Panc1 (cell line): ENCODE measurements at places on chromosomes 11 and 22.

- no peaks in the 10 kb centered on the region for H3K36me3 ChIP-seq
- no peak for DNase-seq
- no peak overlapping the region for H3K4me3 ChIP-seq
- H3K4me1 ChIP-seq, result peaks cover 7% of the 10 kb centered on the region; the same call in 1 of the 2 replicates
These were observed 10.4 kb upstream of the MRGPRD start for GRCh38 chr11:68990995-68991780.

DNA sequence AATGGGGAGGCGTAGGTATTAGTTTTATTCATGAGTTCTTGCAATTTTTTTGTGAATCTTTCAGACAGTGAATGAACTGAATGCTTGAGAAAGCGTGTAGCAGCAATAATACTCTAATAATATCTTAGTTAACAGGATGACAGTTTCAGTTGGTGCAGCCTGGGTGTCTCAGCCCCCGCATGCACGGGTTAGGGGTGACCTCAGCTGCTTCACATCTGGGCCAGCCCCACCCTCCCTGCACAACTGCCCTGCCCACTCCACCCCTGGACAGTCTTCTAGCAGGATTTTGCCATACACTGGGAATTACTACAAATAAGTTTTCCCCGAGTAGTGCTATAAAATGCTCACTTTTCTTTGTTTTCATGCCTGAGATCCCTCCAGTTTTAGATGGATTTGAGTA is 83.2 kb downstream of the ST3GAL4 start:
- DNase-seq, result no peak
- H3K27ac ChIP-seq, result no peak overlapping the region
- H3K27me3 ChIP-seq, result no peaks in the 10 kb centered on the region
- H3K4me1 ChIP-seq, result peaks cover 8% of the 10 kb centered on the region; the same call in 1 of the 2 replicates
- no peak overlapping the region for H3K4me3 ChIP-seq

DNA sequence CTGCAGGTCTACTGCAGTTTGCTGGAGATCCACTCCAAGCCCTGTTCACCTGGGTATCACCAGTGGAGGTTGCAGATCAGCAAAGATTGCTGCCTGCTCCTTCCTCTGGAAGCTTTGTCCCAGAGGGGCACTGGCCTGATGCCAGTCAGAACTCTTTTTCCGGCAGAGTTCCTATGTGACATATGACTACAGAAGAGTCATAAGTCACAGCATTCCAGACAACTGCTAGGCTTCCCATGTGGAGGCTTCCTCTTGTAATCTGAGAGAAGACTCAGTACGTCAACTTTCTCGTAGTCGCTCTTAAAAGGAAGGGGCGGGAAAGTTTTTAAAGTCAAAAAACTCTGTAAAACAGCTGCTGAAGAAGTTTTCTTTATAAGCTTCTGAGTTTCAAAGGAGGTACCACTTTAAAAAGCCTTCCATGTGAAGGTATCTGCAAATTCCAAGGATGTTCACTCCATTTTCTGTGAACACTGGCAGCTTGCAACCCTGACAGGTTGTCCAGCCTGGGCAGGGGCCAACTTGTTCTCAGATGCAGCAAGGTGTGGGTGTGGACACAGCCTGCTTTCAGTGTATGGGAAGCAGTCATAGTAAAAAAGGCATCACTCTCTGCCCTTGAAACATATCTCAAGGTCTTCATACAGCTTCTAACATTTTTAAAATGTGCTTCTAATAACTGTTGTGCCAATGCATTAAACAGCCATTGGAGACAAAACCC is 97.8 kb downstream of the ME3 start:
- H3K4me1 ChIP-seq, result peaks cover 48% of the 10 kb centered on the region
- H3K27me3 ChIP-seq, result no peaks in the 10 kb centered on the region
- H3K27ac ChIP-seq, result no peak overlapping the region
- H3K4me3 ChIP-seq, result no peak overlapping the region
- no peaks in the 10 kb centered on the region for H3K36me3 ChIP-seq

GRCh38 chr11:11776714-11777113 is 65.1 kb upstream of the USP47 start:
- H3K36me3 ChIP-seq, result no peaks in the 10 kb centered on the region
- H3K4me1 ChIP-seq, result no peaks in the 10 kb centered on the region
- no peak overlapping the region for H3K4me3 ChIP-seq

- H3K27me3 ChIP-seq, result no peaks in the 10 kb centered on the region; the same call in 1 of the 2 replicates
- no peak for DNase-seq
- no peak overlapping the region for H3K27ac ChIP-seq
- no peaks in the 10 kb centered on the region for H3K4me1 ChIP-seq
- H3K4me3 ChIP-seq, result no peak overlapping the region
These were observed 12.6 kb upstream of the PICALM start for GRCh38 chr11:86081455-86081854.

- H3K36me3 ChIP-seq, result no peaks in the 10 kb centered on the region
- no peaks in the 10 kb centered on the region for H3K4me1 ChIP-seq
- H3K4me3 ChIP-seq, result no peak overlapping the region
- peaks cover 13% of the 10 kb centered on the region; the same call in 1 of the 2 replicates for H3K27me3 ChIP-seq
- no peak overlapping the region for H3K27ac ChIP-seq
These were observed 23.9 kb downstream of the IL10RA start for GRCh38 chr11:118009864-118010737.

- H3K27me3 ChIP-seq, result peaks cover 23% of the 10 kb centered on the region
- peaks cover 7% of the 10 kb centered on the region; the same call in 1 of the 2 replicates for H3K4me1 ChIP-seq
- peak overlapping the region; percentile 38 for H3K4me3 ChIP-seq
- H3K36me3 ChIP-seq, result no peaks in the 10 kb centered on the region
- H3K27ac ChIP-seq, result no peak overlapping the region
- no peak for DNase-seq
These were observed 938 bp downstream of the LAYN start for GRCh38 chr11:111541254-111542061.

DNA sequence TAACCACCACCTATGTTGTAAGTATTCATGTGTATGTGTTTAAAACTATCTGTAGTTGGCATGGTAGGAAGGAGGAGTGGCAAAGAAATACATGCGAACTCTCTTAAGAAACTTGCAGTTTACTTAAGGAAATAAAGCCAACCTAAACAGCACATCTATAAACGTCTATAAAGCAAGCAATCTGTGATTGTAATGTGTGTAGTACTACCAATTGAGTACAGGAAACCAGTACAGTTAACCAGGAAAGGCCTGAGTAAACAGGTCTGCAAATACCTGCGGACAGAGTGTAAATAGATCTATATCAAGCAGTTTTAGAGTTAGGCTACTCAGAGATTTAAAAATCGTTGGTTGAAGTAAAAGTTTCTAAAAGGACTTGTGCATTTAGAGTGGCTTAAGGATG is 59.5 kb upstream of the AMOTL1 start:
- no peak for DNase-seq
- H3K4me1 ChIP-seq, result peaks cover 4% of the 10 kb centered on the region; the same call in 1 of the 2 replicates
- no peak overlapping the region for H3K27ac ChIP-seq
- H3K27me3 ChIP-seq, result no peaks in the 10 kb centered on the region
- no peak overlapping the region for H3K4me3 ChIP-seq
- H3K36me3 ChIP-seq, result no peaks in the 10 kb centered on the region

DNA sequence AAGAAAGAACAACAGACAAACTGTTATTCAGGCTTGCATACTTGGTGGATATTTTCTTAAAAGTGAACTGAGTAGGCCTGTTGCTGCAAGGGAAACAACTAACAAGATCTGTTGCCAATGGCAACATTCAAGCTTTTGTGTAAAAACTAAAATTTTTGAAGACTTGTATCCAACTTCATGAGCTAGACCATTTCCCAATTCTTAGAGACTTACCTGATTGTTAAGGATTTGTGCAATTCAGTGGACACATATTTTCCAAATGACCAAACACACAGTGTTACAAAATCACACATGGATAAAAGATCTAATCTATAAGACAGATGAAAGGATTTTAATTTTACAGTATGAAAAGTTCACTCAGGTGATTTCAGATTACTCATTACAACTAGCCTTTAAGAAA is 564.1 kb downstream of the CNTN5 start:
- H3K27ac ChIP-seq, result no peak overlapping the region
- no peak for DNase-seq
- H3K4me3 ChIP-seq, result no peak overlapping the region
- no peaks in the 10 kb centered on the region for H3K4me1 ChIP-seq

DNA sequence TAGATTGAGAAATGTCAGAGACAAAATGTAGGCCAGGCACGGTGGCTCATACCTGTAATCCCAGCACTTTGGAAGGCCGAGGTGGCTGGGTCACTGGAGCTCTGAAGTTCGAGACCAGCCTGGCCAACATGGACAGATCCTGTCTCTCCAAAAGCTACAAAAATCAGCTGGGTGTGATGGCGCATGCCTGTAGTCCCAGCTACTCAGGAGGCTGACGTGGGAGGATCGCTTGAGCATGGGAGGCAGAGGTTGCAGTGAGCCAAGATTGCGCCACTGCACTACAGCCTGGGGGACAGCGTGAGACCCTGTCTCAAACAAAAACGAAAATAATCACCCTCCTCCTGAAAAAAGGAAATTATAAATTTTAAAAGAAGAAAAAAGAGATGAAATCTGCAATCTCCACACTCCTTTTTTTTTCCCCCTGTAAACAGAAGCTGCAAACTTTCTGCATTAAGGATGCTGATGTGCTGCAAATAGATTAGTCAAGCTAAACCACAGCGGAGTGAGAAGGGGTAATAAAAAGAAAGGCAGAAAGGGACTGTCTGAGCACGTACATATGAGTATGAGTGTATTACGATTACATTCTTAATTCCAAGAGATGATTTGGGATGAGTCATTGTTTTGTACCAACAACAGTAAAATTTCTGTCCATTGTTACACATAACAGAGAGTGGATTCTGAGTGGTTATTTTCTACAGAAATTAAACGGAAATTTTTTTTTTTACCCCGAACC is 87.3 kb downstream of the SIK3 start:
- H3K4me3 ChIP-seq, result no peak overlapping the region
- H3K27ac ChIP-seq, result no peak overlapping the region; the same call in 1 of the 2 replicates
- DNase-seq, result peak; percentile 78
- no peaks in the 10 kb centered on the region for H3K36me3 ChIP-seq
- H3K27me3 ChIP-seq, result no peaks in the 10 kb centered on the region
- H3K4me1 ChIP-seq, result peaks cover 17% of the 10 kb centered on the region; the same call in 1 of the 2 replicates

DNA sequence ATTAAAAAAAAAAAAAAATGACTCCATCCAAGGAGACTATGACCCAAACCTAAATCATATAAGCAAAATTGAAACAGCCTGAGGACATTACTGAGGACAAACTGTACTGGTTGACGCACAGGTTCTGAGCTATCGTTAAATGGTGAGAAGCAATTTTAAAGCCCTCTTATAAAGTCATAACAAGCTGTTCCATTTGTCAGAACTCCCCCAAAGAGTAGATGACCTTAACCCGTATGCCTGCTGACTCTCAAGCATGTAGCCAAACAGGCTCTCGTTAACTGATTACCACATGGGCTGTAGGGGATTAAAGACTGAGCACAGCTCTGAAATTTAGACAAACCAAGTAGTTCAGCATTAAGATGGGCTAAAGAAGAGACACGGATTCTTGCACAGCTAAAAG is 2.2 kb downstream of the CRYAB start:
- no peaks in the 10 kb centered on the region for H3K36me3 ChIP-seq
- peaks cover 8% of the 10 kb centered on the region for H3K4me1 ChIP-seq
- no peak for DNase-seq
- H3K4me3 ChIP-seq, result no peak overlapping the region

DNA sequence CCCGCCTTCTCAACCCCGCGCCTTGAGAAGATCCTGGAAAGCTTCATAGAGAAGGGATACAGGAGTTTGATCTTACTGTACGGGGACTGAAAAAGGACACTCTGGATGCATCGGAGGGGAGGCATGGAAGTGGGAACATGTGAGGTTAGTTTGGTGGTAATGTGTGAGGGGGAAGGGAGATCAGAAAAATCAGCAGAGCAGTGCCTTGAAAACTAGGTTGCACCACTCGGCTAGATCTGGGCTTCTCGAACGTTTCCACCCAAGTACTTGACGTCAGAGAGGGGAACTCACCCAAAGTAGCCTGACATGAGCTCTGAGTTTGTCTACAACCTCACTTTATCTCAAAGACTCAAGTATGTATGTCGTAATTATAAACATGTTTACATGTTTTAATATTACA is 14.5 kb downstream of the USP35 start:
- no peak for DNase-seq
- H3K27me3 ChIP-seq, result no peaks in the 10 kb centered on the region
- no peak overlapping the region for H3K4me3 ChIP-seq
- no peaks in the 10 kb centered on the region for H3K4me1 ChIP-seq
- H3K27ac ChIP-seq, result no peak overlapping the region
- no peaks in the 10 kb centered on the region for H3K36me3 ChIP-seq

- no peaks in the 10 kb centered on the region for H3K36me3 ChIP-seq
- H3K4me1 ChIP-seq, result no peaks in the 10 kb centered on the region
- H3K27ac ChIP-seq, result no peak overlapping the region
- no peak overlapping the region for H3K4me3 ChIP-seq
These were observed 249.0 kb downstream of the DYNC2H1 start for GRCh38 chr11:103358251-103358650.

- peaks cover 3% of the 10 kb centered on the region; the same call in 1 of the 2 replicates for H3K27me3 ChIP-seq
- H3K4me3 ChIP-seq, result no peak overlapping the region
- DNase-seq, result no peak
- no peaks in the 10 kb centered on the region for H3K36me3 ChIP-seq
- H3K4me1 ChIP-seq, result no peaks in the 10 kb centered on the region
- H3K27ac ChIP-seq, result no peak overlapping the region
These were observed 31.4 kb upstream of the ANO5 start for GRCh38 chr11:22161489-22161888.

- H3K4me1 ChIP-seq, result no peaks in the 10 kb centered on the region; the same call in 1 of the 2 replicates
- DNase-seq, result no peak
- H3K4me3 ChIP-seq, result no peak within 1 kb of the TSS
- peaks cover 20% of the 10 kb centered on the region for H3K36me3 ChIP-seq
These were observed at the start of gene FERMT3 for GRCh38 chr11:64206457-64207255. Gene FERMT3 (plus strand): TSS chr11:64206721. CDS start chr11:64207365, 644 bp downstream.

GRCh38 chr11:78345450-78345849 is 72.2 kb downstream of the GAB2 start:
- no peak overlapping the region for H3K4me3 ChIP-seq
- H3K4me1 ChIP-seq, result peaks cover 7% of the 10 kb centered on the region; the same call in 1 of the 2 replicates
- no peaks in the 10 kb centered on the region for H3K36me3 ChIP-seq
- no peaks in the 10 kb centered on the region for H3K27me3 ChIP-seq
- no peak for DNase-seq

GRCh38 chr11:17631702-17632365 is 84.8 kb downstream of the OTOG start:
- H3K4me1 ChIP-seq, result no peaks in the 10 kb centered on the region
- DNase-seq, result no peak
- H3K27ac ChIP-seq, result no peak overlapping the region
- peaks cover 5% of the 10 kb centered on the region for H3K27me3 ChIP-seq
- no peaks in the 10 kb centered on the region; the same call in 1 of the 2 replicates for H3K36me3 ChIP-seq

DNA sequence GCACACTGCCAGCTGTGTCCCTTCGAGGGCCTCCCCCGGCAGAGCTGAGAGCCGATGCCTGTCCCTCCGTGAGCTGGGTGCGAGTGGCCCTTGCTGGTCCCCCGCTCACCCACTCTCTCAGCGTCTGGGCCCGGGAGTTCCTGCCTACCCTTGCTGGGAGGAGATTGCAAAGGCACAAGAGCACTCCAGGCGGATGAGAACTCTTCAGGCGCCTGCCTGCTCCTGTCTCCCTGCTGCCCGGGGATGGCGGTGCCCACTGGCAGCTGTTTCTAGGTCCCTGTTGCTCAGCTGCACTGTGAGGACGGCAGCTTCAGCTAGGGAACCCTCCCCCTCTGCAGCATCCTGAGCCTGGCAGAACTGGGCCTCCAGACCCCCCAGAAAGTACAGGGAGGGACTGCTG is 61.1 kb downstream of the FLRT1 start:
- no peaks in the 10 kb centered on the region for H3K27me3 ChIP-seq
- no peak overlapping the region for H3K27ac ChIP-seq
- H3K4me1 ChIP-seq, result peaks cover 41% of the 10 kb centered on the region
- DNase-seq, result no peak
- no peaks in the 10 kb centered on the region for H3K36me3 ChIP-seq
